ENCODE measurements at places on chromosomes 2 and 18. TPM values are rescaled to one million over a fixed set of nuclear protein-coding genes. Genes with fewer than 3 reads are reported as not detected.

- no peak for DNase-seq
Observed at GRCh38 chr2:213175673-213176247, 24.3 kb upstream of the IKZF2 start.

- no peak for DNase-seq
Observed at GRCh38 chr18:845152-845819, 33.2 kb upstream of the YES1 start.

- no peak for DNase-seq
Observed at GRCh38 chr2:85952196-85952734, 63.5 kb upstream of the ST3GAL5 start.

The PTPRN gene
- 11.7 TPM for polyA plus RNA-seq
